ENCODE measurements at places on chromosomes 2 and 18.

GRCh38 chr2:85889627-85890281 is 964 bp upstream of the ST3GAL5 start:
- no peak for DNase-seq

DNA sequence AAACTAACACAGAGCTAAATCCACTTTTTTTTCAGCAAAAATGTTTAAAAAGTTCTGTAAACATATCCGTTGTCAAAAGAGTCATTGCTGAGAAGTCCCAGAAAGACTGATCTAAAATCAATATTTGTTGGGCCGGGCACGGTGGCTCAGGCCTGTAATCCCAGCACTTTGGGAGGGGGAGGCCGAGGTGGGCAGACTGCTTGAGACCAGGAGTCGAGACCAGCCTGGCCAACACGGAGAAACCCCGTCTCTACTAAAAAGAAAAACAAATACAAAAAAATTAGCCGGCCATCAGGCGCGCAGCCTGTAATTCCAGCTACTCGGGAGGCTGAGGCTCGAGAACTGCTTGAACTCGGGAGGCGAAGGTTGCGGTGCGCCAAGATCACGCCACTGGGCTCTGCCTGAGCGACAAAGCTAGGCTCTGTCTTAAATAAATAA is 1.4 kb downstream of the OLA1 start:
- DNase-seq: no peak

DNA sequence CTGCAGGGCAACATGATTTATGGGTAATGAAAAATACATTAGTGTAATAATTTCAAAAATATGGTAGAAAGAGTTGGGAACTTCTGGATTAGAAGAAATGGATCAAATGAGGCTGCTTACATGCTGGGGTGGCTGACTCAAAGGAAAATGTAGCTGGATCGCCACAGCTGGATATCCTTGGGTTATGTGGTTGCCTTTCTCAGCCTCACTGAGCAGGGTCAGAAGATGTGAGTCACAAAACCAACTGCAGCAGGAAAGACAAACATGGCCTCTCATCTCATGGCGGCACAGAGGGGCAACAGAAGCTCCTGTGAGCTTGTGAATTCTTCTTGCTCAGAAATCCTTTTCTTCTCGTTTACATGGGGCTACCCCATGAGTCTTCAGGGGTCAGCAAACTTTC is 317.1 kb upstream of the SPRED2 start:
- no peak for DNase-seq

- no peak for DNase-seq
Measured at GRCh38 chr18:59910967-59911366, 11.2 kb downstream of the PMAIP1 start.

- DNase-seq: no peak
Measured at GRCh38 chr18:13386891-13387801, 168.6 kb downstream of the LDLRAD4 start.

GRCh38 chr18:9619990-9620389 is 5.6 kb upstream of the PPP4R1 start:
- DNase-seq: no peak

GRCh38 chr18:64238076-64238475 is 89.2 kb upstream of the LINC00305 start:
- no peak for DNase-seq

DNA sequence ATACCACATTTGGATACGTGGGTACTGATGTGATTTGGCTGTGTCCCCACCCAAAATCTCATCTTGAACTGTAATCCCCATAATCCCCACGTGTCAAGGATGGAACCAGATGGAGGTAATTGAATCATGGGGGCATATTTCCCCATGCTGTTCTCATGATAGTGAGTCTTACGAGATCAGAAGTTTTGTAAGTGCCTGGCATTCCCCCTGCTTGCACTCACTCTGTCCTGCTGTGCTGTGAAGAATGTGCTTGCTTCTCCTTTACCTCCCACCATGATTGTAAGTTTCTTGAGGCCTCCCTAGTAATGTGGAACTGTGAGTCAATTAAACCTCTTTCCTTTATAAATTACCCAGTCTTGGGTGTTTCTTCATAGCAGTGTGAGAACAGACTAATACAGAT is 70.3 kb downstream of the CHST9 start:
- DNase-seq: no peak

DNA sequence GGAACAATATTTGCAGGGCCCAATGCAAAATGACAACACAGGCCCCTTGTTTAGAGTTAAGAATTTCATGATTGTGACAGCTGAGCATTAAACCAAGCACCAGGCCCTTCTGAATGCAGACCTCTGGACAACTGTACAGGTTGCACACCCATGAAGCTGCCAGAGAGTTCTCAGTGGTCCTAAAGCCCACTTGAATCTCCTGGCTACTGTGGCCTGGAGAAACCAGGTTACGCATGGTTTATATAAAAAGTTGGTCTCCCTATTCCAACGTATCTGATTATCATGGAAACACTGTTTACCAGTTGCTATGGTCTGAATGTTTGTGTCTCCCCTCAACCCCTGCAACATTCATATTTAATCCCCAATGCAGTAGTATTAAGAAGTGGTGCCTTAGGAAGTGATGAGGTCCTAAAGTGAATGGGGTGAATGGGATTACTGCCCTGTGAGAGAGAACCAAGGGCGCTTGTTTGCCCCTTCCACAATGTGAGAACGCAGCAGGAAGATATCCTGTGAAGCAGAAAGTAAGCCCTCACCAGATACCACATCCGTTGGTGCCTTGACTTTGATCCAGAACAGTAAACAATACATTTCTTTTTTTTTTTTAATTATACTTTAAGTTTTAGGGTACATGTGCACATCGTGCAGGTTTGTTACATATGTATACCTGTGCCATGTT is 48.0 kb upstream of the ANXA4 start:
- DNase-seq: no peak

GRCh38 chr2:3604207-3604877 is 9.4 kb downstream of the COLEC11 start:
- DNase-seq: no peak

GRCh38 chr2:205357732-205358131 is 324.6 kb upstream of the NRP2 start:
- no peak for DNase-seq

DNA sequence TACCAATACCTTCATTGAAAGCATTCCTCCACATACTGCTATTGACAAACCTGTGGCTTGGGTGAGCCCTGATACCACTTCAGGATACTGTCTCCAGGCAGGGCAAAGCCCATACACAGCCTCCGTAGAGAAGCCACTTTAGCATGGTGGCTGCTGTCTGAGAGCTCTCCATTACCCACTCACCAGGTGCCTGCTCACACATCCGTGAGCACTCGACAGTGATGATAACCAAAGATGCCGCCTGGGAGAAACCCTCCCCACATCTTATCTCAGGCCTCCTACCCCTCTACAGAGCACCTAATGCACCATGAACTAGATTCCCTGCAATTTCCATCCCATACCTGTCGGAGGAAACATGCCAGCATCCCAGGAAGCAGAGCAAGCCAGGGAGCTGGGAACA is 57.6 kb upstream of the KLHL29 start:
- no peak for DNase-seq

- no peak for DNase-seq
Measured at GRCh38 chr2:11830708-11831301, 84.4 kb downstream of the LPIN1 start.

GRCh38 chr18:28059861-28060260 is 117.1 kb downstream of the CDH2 start:
- no peak for DNase-seq

DNA sequence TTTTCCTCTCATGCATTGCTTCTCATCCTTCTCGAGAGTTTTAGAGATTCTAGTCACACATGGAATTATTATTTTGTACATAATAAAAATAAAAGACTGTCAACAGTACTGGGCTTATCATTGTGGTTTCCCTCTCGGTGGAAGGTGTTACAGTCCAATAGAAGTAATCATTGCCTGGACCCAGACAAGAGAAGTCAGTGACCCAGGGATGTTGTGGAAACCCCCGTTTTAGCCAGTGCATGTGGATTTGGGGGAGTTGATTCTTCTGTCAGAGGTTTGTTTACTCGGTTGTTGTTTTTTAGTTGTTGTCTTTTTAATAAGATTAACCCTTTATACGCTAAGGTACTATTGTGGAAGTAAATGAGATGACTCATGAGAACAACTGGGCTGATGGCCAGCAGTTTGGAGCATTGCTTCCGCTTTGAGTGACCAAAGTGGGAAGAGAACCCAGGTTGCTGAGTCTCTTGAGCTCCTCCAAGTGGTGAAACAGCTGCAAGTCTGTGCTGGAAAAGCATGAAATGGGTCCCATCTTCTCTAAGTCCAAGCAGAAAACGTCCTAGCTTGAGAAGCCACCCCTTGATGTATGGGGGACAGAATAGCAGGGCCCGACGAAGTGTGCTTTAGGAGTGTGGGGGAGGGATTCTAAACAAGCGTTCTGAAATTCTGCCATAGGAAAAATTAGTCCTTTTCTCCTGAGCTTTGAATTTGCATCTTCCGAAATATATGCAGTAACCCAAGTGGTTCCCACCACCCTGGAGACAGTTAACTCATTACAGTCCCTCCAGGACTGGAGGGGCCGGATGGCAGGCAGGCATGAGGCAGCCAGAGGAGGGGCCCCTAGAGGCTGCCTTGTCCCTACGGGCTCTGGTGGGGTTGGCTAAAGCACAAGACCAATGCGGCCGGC is 61.8 kb upstream of the GPR45 start:
- DNase-seq: peak; percentile 94

DNA sequence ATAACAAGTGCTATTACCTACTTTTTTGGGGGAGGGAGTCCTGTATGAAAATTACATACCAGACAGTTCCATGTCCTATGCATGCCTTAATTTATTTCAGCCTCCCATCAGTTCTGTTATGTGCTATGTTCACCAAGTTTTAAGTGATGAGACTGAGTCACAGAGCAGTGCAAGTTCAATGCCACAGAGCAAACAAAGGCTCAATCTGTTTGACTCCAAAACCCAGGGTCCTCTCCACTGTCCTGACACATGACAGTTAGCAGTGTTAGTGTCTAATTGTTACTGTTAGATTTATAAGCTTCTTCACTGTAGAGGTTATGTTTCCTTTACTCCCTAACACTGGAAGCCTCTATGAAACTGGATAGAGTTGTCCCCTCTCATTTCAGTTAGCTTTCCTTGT is 498.0 kb downstream of the PARD3B start:
- DNase-seq: no peak

- no peak for DNase-seq
Measured at GRCh38 chr18:35524226-35524625, 26.5 kb upstream of the INO80C start.

DNA sequence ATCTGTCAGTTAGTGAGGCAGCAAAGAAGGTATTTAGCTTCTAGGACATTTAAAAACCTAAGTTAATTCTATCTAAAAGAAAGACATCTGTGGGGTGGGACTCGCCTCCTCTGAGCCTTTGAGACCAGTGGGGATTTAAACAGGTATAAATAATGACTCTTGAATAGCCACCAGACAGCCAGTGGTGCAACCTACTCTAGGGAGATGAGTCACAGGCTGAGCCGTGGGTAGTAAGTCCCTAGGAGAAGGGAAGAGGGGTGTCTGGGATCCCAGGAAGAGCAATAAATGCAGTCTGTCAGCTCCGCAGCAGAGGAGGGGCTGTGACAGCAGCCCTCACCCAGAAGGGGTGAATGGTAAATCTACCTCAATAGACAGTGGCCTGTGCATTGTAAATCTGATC is 43.1 kb upstream of the GALNT3 start:
- DNase-seq: no peak

- no peak for DNase-seq
Measured at GRCh38 chr18:79829136-79829854, 31.6 kb downstream of the KCNG2 start.

DNA sequence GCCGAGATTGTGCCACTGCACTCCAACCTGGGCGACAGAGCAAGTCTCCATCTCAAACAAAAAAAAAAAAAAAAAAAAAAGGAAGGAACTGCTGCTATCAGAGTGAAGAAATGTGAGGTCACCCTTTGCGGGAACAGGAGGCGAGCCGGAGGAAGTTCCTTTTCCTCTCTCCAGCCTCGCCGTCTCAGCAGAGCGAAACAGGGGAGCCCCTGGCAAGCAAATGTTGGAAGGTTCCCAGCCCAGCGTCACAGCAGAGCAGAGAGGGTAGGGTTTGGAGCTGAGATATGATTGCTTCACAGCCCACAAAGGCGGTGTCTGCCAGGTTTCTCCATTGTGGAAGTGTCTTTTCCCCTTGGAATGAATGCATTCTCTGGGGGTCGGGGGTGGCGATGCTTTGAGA is 28.5 kb downstream of the SLC20A1 start:
- no peak for DNase-seq

DNA sequence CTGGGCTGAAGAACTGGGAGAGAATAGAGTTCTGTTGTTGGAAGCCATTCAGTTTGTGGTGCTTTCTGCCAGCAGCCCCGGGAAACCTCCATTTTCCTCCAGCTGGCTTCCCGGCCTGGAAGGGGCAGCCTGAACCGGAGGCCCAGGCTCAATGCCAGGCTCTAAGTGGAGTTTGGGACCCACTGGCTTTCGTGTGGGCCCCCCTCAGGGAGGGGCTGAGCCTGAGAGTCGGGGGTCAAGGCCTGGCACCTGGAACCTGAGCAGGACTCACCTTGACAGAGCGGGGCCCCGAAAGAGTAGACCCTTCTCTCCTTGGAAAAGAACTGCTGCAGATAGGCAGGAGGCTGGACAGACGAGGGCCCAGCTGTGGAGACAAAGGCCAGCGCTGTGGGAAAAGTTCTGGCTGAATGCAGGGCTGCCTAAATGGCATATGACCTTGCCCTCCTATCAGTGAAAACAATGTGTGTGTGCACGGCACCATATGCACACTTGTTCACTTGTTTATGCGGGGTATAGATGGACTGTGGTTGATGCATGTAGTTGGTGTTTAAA is 34.8 kb upstream of the ASB18 start:
- DNase-seq: no peak

GRCh38 chr18:46531482-46531881 is 125.5 kb downstream of the LOXHD1 start:
- DNase-seq: no peak

- DNase-seq: no peak
Measured at GRCh38 chr2:102357937-102358336, 2.3 kb downstream of the IL18R1 start.

GRCh38 chr2:189379287-189379630 is 62.0 kb upstream of the WDR75 start:
- no peak for DNase-seq

DNA sequence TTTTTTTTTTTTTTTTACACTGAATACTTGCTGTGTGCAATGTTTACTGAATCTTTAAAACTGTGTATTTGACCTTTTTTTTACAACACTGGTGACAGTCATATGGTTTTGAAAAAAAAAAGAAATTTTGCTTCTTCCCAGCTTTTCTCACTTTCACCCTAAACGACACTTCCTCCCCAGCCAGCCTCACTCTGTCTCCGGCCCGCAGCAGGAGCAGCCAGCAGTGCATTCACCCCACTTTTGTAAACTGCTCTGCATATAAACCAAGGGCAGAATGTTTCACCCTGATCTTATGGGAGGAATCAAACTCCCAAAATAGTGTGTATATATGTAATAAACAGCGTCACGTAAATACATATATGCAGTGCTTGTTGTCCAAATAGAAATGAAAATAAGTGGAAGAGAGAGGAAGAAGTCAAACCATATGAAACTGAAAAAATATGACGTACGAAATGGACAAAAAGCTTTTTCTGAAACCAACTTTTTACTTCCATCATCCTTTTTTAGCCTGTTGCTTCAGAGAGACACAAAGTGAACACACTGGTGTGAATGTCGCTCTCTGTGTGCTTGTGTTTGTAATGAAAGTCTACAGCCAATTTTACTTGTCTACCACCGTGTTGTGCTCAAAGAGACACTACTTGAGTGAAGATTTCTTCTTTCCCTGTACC is 54.2 kb downstream of the ZCCHC2 start:
- no peak for DNase-seq

Measured in LNCaP clone FGC (cell line).